PC-9 (cell line): ENCODE measurements at places on chromosomes 5 and 9. TPM values are rescaled to one million over a fixed set of nuclear protein-coding genes. Genes with fewer than 3 reads are reported as not detected.

- no peaks in the 10 kb centered on the region for H3K27me3 ChIP-seq
- H3K36me3 ChIP-seq, result no peaks in the 10 kb centered on the region
- H3K4me1 ChIP-seq, result no peaks in the 10 kb centered on the region
- DNase-seq, result no peak
- no peak overlapping the region for H3K4me3 ChIP-seq
Measured at GRCh38 chr9:79567671-79568098, 4.1 kb upstream of the TLE4 start.

GRCh38 chr5:134585966-134586365, 46.7 kb downstream of the SAR1B start:
- no peak for DNase-seq
- H3K36me3 ChIP-seq, result no peaks in the 10 kb centered on the region
- no peak overlapping the region for H3K4me3 ChIP-seq
- H3K27me3 ChIP-seq, result no peaks in the 10 kb centered on the region
- peaks cover 9% of the 10 kb centered on the region for H3K4me1 ChIP-seq

- no peaks in the 10 kb centered on the region for H3K4me1 ChIP-seq
- peaks cover 100% of the 10 kb centered on the region for H3K27me3 ChIP-seq
- no peaks in the 10 kb centered on the region for H3K36me3 ChIP-seq
- no peak overlapping the region for H3K4me3 ChIP-seq
- H3K27ac ChIP-seq, result no peak overlapping the region
Measured at GRCh38 chr9:138075496-138075895, 197.9 kb downstream of the CACNA1B start.

GRCh38 chr5:40736103-40736875, 19.5 kb downstream of the TTC33 start:
- no peak overlapping the region for H3K27ac ChIP-seq
- H3K36me3 ChIP-seq, result no peaks in the 10 kb centered on the region
- H3K27me3 ChIP-seq, result no peaks in the 10 kb centered on the region
- H3K4me1 ChIP-seq, result 0 out of 2 replicates have a peak, but pooled peaks cover 8% of the 10 kb centered on the region
- peak; percentile 56 for DNase-seq
- no peak overlapping the region for H3K4me3 ChIP-seq

GRXCR2 gene
- total RNA-seq, result not detected in 2 replicates
